ENCODE measurements at places on chromosomes 5 and 9.

- DNase-seq: no peak
Measured at GRCh38 chr9:90724880-90725279, 76.7 kb upstream of the SYK start.

DNA sequence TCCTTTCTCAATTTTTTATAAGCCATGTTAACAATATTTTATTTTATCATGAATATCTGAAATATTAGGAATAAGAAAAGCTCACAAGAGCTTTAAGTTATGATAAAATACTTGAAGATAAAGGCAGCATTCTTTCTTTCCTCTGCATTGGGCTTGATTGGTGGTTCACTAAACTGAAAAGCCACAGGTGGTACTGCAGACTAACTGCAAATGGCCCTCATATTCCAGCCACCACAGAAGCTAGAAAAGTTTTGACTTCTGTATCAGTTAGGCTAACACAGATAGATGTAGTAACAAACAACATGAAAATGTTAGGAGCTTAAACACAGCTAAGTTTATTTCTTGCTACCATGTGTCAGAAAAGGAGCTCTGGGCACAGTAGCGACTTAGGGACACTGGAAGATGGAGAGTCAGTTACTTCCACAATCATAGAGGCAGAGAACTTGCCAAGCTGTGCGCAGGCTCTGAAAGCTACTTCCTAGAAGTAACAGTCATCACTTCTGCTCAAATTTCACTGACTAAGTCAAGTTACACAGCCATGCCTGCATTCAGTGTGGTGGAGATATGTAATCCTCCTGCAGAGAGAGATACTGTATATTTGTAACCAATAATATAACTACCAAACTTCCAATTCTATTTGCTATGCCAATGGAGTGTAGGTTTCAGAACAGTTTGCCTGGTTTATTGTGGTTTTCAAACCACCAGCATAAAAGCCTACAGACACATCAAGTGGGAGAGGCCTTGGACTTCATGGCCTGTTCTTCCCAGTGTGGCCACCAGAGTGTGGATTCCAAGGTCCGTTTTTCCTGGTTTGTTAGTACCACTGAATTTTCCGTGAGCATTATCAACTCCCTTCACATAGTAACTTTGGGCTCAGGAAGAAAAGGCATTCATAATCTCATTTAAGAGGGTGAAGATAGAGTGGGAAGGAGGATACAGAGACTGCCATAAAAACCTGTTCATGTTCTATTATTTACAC lies 268.3 kb downstream of the PJA2 start:
- DNase-seq: no peak

DNA sequence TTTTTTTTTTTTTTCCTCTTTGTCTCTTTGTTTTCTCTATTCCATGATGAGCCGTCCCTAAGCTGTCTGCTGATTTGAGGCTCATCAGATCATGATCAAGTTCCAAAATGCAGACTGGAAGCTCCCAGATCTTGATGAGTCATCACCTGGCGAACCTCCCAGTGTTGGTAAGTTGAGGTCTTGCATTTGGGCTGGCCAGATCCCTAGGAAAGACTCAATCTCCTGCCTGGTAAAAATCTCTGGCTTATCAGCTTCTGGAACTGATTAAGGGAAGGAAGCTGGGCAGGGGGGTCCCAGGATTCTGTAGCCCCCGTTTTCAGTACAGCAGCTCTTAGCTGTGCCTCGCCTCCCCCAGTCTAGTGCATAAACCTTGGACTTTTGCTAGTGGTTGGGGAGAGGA lies 69.0 kb downstream of the TSPAN17 start:
- DNase-seq: no peak

DNA sequence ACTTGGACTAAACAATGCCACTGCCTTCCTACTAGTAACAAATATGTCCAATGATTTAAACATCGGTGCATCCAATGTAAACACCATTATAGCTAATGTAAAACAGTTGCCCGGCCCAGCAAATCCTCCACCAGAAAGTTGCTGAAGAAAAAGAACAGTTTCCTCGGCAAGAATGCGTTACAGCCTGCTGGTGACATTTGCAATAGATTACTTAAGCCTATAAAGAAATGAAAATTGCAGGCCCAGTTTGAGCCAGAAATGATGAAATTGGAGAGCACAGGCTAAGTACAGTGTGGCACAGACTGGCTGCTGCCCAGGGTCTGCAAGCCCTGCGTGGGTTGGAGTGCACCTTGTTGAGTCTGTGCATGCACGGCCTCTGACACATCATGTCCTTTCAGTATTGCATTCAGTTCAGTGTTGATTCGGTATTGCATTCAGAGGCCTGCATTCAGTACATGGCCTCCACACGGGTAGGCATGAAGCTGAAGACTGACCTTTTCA lies 406.0 kb upstream of the KLF4 start:
- no peak for DNase-seq

GRCh38 chr9:4113711-4114110 lies 186.2 kb downstream of the GLIS3 start:
- no peak for DNase-seq

DNA sequence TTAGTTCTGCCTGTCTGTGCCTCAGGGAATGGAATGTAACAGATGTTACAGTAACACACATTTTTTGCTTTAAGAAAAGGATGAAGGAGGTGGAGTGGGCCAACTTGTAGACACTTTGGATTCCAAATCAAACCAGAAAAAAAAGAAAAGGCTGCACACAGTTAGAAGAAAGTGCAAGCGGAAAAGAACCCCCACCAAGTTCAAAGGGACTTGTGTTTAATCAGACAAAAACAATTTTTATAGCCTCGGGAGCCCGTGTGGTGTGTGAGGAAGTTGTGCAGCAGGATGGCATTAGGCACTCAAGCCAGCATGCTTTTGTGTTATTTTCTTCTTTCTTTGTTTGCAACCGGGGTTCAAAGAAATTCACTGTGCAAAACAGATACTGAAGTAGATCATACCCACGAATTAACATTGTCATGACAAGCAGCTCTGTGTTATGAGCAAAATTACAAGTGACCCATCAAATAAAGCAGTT lies 189.5 kb downstream of the SEMA5A start:
- DNase-seq: no peak

- DNase-seq: no peak
Measured at GRCh38 chr9:82115331-82115730, 126.8 kb downstream of the SPATA31D1 start.

DNA sequence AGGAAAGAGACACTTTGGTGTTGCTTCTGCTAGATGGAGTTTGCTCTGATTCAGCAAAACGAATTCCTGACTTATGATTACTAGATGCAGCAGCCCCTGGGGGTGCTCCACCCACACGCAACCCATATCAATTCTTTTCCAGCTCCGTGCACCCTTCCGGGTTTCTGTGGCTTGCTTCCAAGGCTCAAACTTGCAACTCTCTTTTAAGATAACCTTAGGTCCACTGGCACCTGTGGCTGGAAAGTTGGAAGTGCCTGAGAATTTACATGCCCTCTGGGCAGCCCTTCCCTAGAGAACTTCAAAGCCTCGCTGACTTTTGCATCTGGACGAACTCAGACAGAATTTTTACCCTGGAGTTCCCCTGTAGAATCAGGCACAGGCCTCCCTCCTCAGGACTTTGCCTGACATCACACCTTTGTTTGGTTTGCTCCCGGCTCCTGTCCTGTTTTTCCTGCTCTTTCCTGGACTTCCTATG lies 224.9 kb downstream of the SNX18 start:
- DNase-seq: no peak

- no peak for DNase-seq
Measured at GRCh38 chr5:121415270-121415669, 436.4 kb upstream of the FTMT start.

GRCh38 chr9:137682428-137683105 lies 63.8 kb downstream of the EHMT1 start:
- DNase-seq: no peak

- DNase-seq: peak; percentile 17
Measured at GRCh38 chr5:170200876-170201275, 31.9 kb upstream of the C5orf58 start.

DNA sequence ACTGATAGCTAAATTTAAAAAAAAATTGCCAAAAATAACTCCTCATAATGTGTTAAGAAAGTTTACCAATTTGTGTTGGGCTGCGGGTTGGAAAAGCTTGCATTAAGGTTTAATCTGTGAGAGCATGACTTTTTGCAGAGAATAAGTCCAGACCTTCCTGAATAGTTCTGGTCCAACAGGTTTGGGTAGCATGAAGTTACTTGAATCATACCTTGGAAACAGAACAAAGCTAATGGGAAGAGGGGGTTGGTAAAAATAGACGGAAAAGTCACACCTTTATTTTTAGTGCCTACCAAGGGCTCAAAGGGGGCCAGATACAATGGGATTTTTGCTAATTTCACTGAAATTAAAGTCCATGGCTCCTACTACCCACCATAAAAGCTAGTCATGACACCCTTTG lies 17.1 kb upstream of the MATR3 start:
- no peak for DNase-seq

DNA sequence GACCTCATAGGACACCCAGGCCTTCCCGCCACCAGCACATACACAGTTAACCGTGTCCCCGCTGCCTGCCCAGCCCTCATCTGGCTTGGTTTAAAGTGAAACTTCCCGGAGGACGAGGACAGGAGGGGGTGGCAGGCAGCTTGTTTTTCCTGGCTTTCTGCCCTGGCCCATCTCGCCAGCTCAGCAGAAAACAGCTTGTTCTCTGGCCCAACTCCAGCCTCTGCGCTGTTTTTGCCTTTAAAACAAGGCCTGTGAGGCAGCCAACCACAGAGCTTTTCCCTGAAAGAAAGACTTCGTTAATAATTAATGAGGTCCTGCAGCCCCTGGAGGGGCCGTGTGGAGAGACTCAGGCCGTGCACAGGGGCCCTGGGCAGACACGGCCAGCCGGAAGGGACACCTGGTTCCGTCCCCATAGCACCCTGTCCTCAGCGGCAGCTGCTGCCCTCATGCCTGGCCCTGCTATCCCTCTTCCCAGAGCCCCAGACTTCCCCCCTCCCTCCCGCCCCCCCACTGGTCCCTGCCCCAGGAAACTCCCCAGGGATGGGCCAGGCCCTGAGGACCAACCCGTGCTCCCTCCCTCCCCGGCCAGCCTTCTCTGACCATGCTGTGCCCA lies 108.7 kb downstream of the RXRA start:
- DNase-seq: no peak

GRCh38 chr9:72618811-72619210 lies 97.4 kb downstream of the TMC1 start:
- DNase-seq: no peak

DNA sequence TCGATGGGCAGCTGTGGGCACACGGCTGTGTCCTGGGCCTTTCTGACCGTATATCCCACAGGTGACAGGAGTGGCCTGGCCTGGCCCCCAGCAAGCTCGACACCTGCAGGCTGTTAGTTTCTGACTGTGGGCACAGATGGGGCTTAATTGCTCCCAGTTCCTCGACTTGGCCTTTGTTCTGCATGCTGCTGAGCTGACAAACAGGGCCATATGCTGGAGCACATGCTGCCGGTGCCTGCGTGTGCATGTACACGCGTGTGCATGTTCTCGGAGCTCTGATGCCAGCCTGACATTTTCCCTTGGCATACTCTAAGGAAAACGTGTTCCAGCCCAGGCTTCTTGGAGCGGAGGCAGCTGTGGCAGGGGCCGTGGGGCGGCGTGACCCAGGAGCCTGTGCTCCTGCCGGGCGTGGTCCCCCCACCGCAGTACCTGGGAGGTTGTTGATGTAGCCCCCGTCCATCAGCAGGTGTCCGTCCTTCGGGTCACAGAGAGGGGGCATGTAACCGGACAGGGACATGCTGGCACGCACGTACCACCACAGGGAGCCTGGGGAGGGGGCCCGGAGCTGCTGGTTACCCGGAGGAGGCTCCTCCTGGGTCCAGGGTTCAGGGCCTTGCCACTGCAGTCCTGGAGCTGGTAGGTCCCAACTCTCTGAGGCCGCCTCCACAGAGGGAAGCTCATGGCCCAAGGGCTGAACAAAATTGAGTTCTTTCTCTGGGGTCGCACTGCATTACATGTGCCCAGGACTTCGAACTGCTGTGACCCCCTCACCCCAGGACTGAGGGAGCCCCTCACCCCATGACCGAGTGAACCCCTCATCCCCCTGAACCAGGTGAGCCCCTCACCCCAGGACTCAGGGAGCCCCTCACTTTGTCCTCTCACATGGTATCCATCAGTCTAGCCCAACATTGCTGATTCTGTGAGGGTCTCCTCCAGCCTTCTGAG lies 4.1 kb upstream of the NSMF start:
- DNase-seq: no peak

DNA sequence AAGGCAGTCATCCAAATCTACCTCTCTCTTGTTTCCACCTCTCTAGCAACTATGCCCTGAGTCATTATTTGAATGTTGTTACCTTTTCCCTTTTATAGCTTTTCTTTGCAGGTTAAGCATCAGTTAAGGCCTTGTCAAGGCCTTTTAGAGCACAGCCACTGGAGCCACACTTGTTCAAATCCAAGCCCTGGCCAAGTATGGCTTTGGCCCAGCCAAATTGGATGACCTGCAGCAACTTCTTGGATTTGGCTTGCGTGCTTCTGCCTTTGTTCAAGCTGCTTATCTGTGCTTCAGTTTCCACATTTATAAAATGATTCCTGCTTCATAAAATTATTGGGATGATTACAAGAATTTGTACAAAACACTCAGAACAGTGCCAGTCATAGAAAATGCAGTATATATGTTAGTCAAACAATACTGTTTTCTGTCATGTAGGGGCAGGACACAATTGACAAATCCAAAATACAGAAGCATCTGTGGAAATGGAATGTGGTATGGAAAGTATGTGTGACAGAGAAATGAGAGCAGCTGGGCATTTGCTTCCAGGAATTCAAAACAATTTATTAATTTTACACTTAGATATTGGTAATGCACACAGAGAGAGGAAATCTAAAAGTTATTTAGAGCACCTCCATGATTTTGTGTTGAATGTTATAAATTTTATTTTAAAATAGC lies 17.9 kb upstream of the RLN1 start:
- DNase-seq: no peak

DNA sequence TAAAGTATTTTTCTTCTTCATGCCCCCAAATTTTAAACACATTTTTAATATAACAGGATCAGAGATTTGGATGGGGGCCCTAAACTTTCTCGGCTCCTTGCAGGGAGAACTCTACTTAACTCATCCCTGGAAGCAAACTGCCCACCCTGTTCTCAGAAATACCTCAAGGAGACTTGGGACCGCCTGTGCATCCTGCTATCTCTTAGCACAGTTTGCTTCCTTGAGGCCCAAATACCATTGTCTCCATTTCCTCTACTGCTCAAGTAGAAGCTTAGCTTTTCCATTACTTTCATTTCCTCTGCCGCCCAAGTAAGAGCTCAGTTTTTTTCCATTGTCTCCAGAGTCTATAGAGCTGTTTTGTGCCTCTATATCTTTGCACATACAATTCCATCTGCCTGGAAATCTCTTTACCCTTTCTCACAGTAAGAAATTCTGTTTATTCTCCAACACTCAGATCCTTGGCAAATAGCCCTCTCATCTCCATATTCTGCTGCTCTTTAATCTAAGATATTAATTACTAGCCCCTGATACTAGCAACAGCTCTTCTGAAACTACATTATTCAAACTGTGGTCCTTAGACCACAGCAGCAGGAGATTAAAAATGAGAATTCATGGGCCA lies 137.8 kb downstream of the CEMIP2 start:
- DNase-seq: no peak

DNA sequence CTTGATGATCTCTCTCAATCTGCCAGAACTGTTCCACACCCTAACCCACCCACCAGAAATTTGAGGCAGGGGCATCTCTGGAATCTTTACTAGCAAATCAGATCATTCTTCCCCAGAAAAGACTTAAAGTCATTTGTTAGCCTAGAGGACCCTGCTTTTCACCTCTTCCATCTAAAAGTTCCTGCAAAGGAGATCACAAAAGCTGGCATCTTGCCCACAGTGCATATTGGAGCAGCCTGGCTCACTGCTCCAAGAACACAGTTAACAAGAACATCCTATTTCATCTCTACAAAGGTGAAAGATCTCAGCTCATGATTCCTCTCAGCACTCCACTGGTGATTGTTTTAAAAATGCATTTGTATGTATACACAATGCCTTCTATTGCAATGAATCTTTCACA lies 36.3 kb downstream of the GABRP start:
- no peak for DNase-seq

Data from inflammatory macrophage treated with lipopolysaccharide for 4 hours (primary cell).